Body of pancreas (tissue), 4 donors: ENCODE measurements at places on chromosomes 3 and 15.

DNA sequence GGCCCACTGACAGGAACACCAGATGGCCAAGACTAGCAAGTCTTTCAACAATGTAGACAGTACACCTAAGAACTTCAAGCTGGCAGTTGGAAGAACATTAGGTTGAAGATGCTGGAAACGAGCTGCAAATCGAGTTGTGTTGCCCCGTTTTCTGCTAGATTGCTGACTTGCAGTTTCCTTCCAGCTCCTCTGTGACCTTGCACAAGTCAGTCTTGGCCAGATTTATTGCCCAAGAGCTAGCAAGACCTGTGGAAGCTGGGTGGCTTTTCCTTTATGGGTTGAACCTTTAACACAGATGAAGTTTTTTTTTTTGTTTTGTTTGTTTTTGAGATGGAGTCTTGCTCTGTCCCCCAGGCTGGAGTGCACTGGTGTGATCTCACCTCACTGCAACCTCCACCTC is 2.9 kb upstream of the RBM6 start:
- peaks cover 15% of the 10 kb centered on the region for H3K4me1 ChIP-seq
- no peak overlapping the region for H3K4me3 ChIP-seq
- H3K27ac ChIP-seq, result no peak overlapping the region

DNA sequence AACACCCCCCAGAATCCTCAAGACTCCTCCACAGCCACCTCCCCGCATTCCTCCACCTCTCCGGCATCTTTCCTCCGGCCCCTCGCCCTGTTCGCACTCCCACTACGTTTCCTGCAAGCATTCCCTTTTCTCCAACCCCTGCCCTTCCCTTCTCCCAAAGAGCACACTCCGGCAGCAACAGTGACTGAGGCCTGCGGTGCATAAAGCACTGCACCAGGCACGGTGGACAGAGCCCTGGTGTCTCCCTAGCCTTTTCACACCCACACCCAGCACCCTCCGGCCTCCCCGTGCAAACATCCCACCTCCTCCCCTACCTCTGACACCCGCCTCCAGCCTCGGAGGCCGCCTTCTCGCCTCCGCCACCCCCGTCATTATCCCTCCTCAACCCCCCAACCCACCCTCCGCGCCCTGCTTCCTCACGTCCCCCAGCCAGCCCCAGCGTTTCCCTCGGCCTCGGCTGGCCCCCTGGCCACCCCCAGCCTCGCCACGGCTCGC is 577 bp downstream of the ZNF148 start:
- H3K27me3 ChIP-seq, result no peaks in the 10 kb centered on the region
- peak overlapping the region; percentile 72 for H3K4me3 ChIP-seq
- peaks cover 23% of the 10 kb centered on the region for H3K4me1 ChIP-seq
- no peaks in the 10 kb centered on the region for H3K36me3 ChIP-seq
- H3K27ac ChIP-seq, result peak overlapping the region; percentile 91

DNA sequence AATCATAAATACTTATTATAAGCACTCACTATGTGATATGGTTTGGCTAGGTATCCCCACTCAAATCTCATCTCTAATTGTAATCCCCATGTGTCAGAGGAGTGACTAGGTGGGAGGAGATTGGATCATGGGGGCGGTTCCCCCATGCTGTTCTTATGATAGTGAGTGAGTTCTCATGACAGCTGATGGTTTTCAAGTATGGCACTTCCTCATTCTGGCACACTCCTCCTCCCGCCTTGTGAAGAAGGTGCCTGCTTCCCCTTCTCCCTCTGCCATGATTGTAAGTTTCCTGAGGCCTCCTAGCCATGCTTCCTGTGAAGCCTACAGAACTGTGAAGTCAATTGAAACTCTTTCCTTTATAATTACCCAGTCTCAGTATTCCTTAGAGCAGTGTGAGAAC is 53.3 kb upstream of the CHMP2B start:
- no peaks in the 10 kb centered on the region for H3K27me3 ChIP-seq
- H3K27ac ChIP-seq, result no peak overlapping the region
- no peak overlapping the region for H3K4me3 ChIP-seq
- no peaks in the 10 kb centered on the region for H3K36me3 ChIP-seq

- H3K27me3 ChIP-seq, result no peaks in the 10 kb centered on the region
- H3K4me3 ChIP-seq, result no peak overlapping the region
- no peak overlapping the region for H3K27ac ChIP-seq
- no peak for DNase-seq
- peaks cover 2% of the 10 kb centered on the region for H3K36me3 ChIP-seq
- no peaks in the 10 kb centered on the region for H3K4me1 ChIP-seq
Measured at GRCh38 chr3:107760144-107760543, 237.4 kb downstream of the BBX start.
